ENCODE measurements at places on chromosomes 1 and 21.

- peak; percentile 45 for DNase-seq
Measured at GRCh38 chr1:156136970-156137483, 16.4 kb upstream of the SEMA4A start.

- DNase-seq, result no peak
Measured at GRCh38 chr1:33683913-33684312, 180.0 kb upstream of the HMGB4 start.

- DNase-seq, result no peak
Measured at GRCh38 chr1:53594391-53595180, 135.4 kb downstream of the DMRTB1 start.

DNA sequence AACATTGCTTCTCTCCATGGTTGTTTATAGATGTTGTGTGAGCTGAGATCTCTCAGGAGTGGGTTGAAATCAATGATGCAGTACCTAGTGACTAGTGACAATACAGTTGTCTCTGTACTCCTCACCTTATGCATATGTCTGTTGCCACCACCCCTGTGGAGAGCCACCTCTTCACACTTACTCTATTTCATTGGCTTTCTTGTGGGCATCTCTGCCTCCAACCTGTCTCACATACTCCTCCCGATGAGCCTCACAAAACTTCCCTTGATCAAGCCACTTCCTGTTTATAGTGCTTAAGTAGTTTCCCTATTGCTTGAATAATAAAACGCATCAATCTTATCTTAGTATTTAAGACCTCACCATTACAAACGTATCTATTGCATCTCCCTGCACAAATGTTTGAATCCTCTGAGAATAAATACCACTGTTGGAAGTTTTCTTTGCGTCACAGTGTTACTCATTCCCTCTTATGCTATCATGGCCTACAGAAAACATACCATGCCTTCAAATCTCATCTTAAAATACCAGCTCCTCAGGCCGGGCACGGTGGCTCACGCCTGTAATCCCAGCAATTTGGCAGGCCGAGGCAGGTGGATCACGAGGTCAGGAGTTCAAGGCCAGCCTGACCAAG lies 54.7 kb upstream of the GREM2 start:
- DNase-seq, result no peak

DNA sequence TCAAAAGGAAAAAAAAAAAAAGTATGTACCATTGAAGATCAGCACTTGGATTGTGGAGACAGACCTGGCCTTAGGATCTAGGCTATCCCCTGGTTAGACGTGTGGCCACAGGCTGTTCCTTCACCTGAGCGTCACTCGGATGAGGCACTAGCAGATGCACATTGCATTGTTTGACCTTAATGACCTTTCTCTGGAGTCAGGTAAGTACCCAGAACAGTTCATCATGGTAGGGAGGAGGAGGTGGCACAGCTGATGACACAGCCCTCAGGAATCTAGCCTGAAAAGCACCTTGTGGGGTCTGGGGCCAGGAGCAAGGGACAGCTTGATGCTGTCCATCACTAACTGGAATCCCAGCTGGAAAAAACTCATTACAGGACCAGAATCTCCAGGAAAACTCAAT lies 21.2 kb downstream of the NECAP2 start:
- DNase-seq, result peak; percentile 32

DNA sequence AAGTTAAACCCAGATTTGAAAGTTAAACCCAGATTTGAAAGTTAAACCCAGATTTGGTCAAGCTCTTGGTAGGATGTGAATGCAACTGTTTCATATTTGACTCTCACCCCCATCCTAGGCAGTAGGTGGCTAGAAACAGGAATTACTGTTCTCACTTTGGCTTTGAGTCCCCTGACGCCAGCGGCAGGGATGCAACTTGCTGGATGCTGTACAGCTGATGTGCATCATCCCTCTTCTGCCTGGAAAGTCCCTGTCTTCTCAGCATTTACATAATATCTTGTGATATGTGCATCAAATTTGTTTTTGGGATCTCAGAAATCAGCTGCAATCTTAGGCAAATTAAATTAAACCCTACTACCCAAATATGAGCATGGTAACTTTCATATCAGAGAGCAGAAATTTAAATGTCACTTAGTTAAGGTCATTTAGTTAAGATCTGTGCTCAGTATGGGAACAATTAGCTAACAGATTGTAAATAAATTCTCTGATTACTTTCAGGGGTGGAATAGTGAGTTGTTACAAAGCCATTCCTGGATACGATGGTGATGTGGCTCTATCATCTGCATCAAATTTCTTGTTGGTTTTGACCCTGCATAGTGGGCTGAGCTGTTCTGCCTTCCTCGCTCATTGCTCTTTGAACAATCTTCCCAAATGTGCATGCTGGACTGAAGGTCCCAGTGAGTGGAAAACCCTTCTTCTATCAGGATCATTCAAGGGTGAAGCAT lies 6.8 kb upstream of the HAO2 start:
- no peak for DNase-seq

DNA sequence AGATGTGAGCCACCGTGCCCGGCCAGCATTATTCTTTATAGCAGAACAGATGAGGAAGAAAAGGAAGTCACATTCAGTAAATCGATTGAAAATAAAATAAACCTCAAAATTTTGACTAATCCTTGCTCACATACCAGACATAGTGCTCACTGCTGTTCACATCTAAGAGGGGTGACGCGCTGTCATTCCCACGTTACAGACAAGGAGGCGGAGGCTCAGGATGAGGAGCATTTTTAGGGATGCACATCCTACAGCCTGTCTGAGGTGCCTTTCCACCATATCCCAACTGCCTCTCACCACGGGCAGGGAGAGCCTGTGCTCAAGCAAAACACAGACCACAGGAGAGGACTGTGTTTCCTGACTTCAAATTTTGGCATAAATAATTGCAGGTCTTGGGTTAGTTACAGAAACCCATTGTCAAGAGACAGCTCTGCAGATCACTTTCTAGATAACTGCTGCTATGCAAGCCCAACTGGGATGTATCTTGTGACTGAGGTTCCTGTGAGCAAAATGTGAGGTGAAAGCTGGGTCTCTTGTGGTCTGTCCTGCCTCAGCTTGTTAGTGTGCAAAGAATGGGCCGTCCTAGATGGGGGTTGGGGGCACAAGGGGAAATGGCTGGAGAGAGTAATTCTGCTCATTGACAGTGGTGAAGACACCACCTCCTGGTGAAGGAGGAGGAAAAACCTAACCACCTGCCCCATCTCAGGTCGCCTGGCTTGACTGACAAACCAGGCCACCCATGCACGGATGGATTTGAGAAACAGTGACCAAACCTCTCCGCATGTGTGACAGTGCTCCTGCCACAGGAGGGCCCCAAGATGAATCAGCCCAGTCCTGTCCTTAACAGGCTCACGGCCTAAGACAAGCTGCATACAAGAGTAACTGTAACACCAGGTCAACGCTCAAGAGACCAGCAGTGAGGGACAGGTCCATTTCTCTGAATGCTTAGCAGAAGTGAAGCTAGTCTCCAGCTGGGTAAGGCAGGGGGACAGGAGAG lies 8.2 kb downstream of the TNN start:
- peak; percentile 39 for DNase-seq

DNA sequence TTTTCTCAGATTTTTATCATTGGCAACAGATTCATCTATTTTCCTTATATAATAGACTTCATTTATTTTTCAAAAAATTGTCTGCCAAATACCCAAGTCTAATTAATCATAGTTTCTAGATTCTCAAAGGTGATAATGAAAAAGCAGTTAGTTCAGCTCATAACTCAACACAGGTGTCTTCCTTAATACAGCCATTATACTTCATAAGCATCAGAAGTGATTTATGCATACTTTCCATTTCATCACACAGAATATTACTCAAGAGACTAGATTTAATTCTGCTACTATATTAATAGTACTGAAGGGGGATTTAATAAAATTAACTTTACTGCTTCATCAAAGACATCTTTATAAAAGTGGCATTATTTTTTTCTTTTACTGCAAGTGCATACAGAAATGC lies 18.8 kb downstream of the SRSF11 start:
- DNase-seq, result no peak

DNA sequence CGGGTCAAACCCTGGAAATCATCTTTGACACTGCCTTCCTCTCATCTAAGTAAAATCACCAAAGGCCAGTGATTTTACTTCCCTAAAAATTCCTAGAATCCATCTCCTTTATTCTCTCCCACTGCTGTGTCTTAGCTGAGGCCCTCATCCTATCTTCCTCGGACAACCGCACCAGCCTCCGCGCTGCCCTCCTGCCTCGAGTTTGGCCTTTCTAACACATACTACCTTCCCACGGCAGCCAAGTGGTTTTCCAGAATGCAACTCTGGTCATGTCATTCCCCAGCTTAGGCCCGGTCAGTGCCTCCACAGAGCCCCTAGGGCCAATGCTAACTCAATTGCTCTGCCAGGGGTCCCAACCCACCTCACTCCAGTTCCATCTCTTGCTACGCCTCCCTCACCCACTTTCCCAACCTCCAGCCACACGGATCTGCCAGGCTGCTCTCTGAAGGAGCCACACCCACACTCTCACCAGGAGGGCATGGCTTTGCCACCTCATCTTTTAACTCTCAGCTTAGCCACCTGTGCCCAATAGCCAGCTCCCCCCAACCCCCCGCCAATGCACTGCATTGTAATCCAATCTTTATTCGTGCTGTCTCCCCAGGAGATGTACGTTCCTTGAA lies 6.8 kb downstream of the TMEM9 start:
- no peak for DNase-seq

DNA sequence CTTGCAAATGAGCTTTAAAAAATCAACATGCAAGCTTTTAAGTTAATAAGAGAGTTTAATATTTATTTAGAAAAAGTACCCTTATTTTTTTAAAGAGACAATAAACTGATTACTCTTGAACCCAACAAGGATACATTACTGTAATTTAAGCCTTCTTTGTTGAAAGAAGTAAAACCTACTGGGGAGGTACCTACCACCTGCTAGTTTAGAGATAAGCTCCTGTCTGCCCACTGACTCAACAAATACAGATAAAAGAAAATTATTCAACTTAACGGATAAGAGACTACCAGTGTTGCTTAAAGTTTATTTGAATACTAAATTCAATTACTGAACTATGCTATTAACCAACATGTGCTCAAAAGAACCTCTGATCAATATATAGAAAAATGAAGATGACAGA lies 23.1 kb downstream of the USP24 start:
- DNase-seq, result peak; percentile 68

- no peak for DNase-seq
Measured at GRCh38 chr1:93321720-93322119, 24.0 kb upstream of the DR1 start.

- peak; percentile 77 for DNase-seq
Measured at GRCh38 chr1:48817505-48818114, 40.9 kb upstream of the BEND5 start.

GRCh38 chr1:157376681-157377080 lies 175.6 kb downstream of the FCRL5 start:
- DNase-seq, result no peak

DNA sequence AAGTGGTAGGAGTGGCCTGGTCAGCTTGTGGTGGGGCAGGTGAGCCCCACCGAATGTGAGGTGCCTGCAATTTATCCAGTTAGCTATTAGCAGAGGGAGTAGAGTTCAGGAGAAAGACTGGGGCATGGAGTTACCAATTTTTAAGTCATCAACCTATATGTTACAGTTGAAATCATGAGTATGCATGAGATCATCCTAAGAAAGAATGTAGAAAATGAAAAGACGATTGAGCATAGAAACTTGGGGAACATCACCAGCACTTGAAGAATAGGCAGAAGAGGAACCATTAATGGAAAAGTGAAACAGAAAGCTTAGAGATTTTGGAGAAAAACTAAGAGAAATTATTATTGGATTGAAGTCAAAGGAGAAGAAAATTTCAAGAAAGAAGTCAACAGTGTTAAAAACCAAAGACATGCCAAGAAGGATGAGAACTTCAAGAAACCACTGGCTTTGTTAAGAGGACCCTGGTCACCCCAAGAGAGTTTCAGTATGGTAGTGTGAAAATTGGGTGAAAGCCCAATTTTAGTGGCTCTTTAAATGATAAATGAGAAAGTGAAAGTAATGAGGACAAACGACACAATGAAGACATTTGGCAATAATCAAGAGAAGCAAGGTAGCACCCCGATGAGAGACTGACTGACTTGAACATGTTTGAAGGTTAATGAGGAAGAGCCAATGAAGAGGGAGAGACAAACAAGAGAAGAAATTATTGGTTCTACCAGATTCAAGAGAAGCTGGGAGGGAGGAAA lies 36.7 kb downstream of the DNASE2B start:
- no peak for DNase-seq

GRCh38 chr1:111234866-111235265 lies 7.4 kb downstream of the CHI3L2 start:
- no peak for DNase-seq

GRCh38 chr1:166730299-166730888 lies 108.9 kb upstream of the POGK start:
- peak; percentile 55 for DNase-seq

All from mesendoderm (in vitro differentiated cells).